ENCODE measurements at places on chromosomes 3 and 15. TPM values are rescaled to one million over a fixed set of nuclear protein-coding genes. Genes with fewer than 3 reads are reported as not detected.

DNA sequence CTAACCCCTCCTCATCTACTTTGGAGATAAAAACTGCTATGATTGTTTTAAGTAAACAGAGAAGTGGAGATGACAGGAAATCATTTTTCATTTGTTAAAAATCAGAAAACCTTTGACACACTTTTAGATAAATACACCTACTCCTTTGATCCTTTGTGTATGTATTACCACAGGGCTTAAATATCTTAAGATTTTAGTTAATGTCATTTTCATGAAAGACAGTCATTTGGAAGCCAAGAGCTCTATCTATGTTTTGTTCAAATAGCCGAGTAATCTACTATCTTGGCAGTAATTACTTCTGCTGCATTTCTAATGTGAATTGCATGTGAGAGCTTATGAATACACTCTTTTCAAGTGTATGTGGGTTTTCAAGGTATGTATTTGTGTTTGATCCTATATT lies 2.0 kb downstream of the ARPP21 start:
- no peak for DNase-seq

DNA sequence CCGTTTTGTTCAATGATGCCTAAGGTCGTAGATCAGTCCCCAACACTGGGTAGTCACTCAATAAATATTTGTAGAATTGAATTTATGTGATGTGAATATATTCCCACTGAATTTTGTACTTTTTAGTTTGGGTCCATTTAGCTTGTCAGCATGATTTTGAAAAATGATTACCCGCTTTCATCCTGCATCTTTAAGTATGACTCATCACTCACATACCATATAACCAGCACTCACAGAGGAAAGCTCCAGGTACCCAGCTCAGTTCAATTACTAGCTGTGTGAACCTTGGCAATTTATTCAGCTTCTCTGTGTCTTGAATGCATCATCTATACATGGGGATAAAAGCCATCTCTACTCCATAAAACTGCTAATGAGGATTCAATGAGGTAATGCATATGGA lies 2.2 kb upstream of the MLF1 start:
- no peak for DNase-seq

GRCh38 chr15:86969364-86969763 lies 889.7 kb downstream of the AGBL1 start:
- no peak for DNase-seq

DNA sequence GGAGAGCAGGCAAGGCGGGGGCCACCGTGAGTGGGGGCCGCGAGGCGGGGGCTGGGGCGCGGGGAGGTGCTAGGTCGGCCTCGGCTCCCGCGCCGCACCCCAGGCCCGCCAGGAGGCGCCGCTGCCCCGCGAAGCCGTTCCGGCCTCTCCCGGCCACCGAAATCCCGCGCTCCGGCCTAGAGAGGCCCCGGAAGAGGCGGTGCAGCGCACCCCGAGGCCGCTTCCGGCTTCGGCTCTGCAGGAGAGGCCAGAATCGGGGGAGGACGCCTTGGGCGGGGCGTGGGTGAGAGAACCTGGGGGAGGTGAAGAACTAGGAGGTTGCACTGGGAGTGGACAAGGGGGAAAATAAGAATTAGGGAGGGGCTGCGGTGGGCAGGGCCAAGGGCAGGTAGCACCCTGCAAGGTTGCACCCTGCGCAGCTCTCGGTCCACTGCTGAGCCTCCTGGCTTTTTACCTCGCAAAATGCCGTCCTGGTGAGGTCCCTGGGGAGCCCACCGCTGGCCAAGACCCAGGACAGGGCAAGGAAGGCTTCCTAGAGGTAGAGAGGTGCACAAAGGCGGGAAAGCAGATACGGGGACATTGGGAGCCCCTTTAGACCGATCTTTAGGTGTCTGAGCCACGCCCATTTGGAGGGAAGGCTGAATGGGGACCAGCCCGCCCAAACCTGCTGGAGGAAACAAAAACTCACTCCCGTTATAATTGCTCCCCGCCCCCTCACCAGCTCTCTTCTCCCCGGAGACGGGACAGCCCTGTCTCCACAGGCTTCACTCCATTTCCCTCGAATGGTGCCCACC lies 8.4 kb upstream of the GNAI2 start:
- peak; percentile 92 for DNase-seq

- DNase-seq = no peak
These were observed 4.3 kb downstream of the LRRFIP2 start for GRCh38 chr3:37170060-37170459.

GRCh38 chr15:70126362-70126761 lies 28.6 kb upstream of the TLE3 start:
- DNase-seq = no peak

DNA sequence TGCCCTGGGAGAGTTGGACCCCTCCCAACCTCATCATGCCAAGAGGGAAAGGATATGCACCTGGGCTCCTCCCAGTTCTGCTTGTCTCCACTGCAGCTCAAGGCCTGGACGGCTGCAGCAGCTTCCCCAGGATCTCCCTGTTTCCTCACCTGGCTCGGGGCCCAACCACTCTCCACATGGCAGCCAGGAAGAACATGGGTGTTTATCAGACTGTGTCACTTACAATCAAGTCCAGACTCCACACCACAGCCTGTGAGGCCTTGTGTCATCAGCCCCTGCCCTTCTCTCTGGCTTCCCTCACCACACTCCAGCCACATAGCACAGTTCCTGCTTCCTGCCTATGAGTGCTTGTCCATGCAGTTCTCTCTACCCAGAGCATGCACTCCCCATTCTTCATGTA lies 534.4 kb downstream of the EPHB1 start:
- no peak for DNase-seq

- no peak for DNase-seq
These were observed 483.9 kb downstream of the RBMS3 start for GRCh38 chr3:29764603-29765254.

- DNase-seq = no peak
These were observed 415.3 kb upstream of the ALCAM start for GRCh38 chr3:104951426-104951825.

DNA sequence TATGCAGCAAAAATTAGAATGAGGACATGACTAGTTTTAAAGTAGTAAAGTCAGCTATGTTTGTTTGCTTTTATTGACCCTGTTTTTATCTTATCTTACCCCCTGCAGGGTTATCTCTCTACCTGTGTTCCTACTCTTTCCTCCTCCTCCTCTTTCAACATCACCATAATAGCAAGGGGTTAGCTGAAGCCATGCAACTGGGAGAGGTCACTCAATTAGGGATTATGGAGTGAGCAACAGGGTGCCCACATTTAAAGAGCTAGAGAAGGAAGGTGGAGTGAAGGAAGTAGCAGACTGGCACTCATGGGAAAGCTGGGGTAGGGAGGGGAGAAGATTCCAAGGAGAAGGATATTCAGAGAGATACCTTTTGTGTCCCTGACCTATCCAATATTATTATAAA lies 125.9 kb downstream of the LRTM1 start:
- DNase-seq = no peak

- DNase-seq = no peak
These were observed 4.3 kb downstream of the HRG start for GRCh38 chr3:186670155-186670554.

GRCh38 chr15:96037584-96037983 lies 292.9 kb upstream of the NR2F2 start:
- no peak for DNase-seq

GRCh38 chr3:14949126-14949525 lies 1.7 kb downstream of the NR2C2 start:
- no peak for DNase-seq

DNA sequence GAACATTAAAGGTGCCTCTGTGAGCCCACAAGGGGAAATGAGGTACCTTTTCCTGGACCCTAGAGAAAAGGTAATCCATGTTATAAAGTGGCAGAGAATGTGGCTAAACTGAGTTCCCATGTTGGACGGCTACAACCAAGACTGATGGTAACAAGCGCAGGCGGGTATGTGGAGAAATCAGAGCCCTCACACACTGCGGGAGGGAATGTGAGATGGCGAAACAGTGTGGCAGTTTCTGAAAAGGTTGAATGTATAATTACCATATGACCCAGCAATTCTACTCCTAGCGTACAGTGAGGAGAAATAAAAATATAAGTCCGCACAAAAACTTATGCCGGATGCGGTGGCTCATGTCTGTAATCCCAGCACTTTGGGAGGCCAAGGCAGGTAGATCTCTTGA lies 24.1 kb upstream of the SHISA5 start:
- DNase-seq = no peak

GRCh38 chr15:68380456-68380855 lies 51.5 kb downstream of the ITGA11 start:
- DNase-seq = no peak

- peak; percentile 25 for DNase-seq
These were observed 3.9 kb upstream of the ACTL6A start for GRCh38 chr3:179558742-179559364.

- no peak for DNase-seq
These were observed 199.5 kb downstream of the ERC2 start for GRCh38 chr3:56268616-56269383.

Gene ASB14
- total RNA-seq = not detected

Gene CCR9
- total RNA-seq = 4.5 TPM

Gene HHATL
- not detected for total RNA-seq

Gene TEX55
- total RNA-seq = not detected

Gene MGLL
- 4.8 TPM for total RNA-seq

Gene ERC2
- total RNA-seq = not detected

Gene CACNA2D2
- total RNA-seq = 1.9 TPM

Gene CTSH
- total RNA-seq = 35.6 TPM

All from CD4-positive, alpha-beta memory T cell (primary cell).